ENCODE measurements at places on chromosomes 6 and 20.

DNA sequence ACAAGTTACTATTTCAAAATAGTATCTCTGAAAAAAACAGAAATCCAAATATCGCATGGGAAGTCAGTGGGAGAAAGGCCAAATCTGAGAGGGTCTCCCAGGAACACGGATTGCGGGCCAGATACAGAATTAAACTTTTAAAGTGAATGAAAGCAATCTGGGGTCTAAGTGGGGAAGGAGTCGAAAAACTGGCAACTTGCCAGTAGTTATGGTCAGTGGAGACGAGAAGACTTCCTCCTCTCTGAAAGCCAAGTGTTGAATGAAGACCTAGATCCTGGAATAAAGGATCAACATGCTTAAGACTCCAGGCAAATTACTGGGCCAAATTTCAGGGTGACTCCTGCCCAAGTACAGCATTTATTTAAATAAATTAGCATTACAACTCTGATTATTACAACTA is 123.6 kb downstream of the BFSP1 start:
- DNase-seq: no peak

DNA sequence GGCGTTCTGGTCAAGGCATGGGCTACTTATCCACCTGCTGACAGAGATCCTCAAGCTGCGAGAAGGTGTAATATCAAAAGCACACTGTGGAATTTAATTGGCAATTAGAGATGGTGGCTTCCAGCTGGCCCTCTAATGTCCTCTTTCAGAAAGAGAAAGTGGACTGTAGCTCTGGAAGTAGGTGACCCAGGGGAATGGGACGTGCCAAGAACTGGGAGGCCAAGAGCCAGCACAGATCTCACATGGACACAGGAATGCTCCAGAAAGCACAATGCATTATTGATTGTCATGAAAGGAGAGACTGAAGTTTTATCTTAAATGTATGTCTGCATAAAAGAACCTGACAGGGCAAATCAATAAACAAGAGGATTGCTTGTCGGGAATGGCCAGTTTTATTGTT is 198.6 kb upstream of the CDH4 start:
- DNase-seq: no peak

GRCh38 chr6:134005800-134006199 is 46.6 kb downstream of the SLC2A12 start:
- DNase-seq: no peak

DNA sequence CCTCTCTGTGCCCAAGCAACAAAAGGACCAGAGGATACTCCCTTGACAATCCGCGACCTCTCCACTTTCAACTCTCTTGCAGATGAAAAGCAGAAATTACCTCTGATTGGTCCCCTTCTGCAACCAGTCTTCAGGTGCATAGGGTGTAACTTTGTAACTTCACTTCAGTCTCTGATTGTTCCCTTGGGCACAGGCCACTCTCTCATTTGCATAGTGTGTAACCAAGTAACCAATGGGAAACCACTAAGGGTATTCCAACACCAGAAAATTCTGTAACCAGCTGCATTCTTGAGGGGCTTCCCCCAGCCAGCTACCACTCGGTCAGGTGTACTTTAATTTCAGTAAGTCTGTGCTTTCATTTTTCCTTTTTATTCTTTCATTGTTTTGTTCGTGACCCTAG is 4.4 kb upstream of the RAET1L start:
- no peak for DNase-seq
